ENCODE measurements at places on chromosomes 11 and 22.

DNA sequence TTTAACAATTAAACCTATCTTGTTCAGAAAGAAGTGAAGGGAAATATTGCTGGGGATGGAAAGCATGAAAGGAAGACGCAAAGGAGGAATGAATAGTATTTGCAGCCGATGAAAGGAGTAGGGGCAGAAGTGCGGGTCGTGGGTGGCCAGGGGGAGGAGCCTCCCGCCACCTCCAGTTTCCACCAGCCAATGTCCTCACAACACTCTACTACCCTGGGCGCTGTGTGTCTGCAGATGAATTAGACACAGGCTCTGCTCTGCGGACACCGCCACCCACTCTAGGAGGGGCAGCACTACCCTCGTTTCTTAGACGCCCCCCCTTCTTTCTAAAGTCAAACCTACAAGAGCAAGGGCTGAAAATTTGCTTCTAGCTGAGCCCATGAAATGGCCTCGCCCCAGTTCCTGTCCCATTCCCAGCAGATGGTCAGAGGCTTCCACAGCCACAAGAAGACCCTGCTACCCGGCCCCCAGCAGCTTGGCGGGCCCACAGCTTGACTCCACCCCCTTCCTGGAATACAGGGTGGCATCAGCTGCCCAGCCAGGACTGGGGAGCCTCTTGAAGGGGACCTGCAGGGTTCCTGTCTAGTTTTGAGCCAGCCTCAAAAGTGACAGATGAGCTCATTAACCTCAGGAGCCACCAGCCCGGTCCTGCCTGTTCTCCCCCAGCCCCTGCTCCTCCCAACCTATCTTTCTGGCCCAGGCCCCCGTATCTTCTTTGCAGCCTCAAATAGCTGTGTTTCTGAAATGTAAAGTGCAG lies 268.1 kb downstream of the BUD13 start:
- DNase-seq: no peak

DNA sequence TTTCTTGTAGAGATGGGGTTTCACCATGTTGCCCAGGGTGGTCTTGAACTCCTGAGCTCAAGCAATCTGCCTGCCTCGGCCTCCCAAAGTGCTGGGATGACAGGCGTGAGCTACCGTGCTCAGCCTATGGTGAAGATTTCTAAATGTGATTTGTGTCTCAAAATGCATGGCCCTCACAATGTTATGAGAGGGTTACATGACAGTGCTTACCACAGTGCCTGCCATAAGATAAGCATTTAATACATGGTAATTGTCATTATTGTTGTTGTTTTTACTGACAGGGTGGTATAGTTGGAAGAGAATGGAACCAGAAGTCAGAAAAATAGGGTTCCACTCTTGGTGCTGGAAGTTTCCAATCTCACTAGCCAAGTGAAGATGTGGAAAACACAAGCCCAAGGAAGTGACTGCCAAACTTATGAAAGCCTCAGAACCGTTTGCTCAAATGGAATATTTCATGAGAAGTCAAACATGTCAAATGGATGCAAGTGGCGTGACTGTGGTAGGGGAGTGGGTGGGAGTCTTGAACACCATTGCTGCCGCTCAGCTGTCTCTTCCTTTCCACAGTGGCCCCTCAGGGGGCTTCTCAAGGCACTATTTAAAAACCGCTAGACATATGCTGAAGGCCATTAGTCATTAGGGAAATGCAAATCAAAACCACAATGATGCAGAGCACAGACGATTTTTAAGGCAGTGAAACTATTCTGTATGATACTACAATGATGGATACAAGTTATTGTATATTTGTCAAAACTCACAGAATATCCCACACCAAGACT lies 29.1 kb upstream of the LMO2 start:
- no peak for DNase-seq

DNA sequence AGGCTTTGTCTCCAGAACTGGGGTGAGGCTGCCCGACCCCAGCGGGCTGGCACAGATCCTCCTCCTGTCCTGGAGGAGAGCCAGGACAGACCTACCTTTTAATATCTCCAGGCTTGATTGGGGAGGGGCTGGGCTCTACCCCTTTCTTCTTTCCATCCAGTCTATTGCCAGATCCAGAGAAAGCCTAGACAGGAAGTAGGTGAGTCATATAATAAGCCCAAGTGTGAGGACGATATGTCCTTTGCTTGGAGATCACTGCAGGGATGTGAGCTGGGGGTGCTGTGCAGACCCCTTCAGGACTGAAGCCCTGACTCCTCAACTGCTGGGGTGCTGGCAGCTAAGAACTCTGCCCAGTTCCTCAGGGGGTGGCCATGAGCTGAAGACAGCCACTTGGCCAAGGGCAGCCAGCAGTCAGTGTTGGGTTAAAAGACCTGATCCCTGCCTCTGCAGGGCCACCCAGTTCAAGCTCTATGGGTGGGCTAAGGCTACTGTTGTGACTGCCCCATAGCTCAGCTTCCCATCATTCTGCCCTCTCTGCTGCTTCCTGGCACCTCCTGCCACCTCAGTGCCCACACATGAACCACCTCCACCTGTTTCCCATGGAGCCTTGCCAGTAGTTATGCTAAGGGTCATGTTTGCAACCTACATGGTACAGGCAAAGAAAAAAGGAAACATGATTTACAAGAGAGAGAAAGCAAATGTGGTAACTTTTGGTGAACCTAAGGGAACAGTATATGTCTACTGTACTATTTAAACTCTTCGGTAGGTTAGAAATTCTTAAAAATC lies 8.3 kb upstream of the C22orf39 start:
- DNase-seq: no peak

DNA sequence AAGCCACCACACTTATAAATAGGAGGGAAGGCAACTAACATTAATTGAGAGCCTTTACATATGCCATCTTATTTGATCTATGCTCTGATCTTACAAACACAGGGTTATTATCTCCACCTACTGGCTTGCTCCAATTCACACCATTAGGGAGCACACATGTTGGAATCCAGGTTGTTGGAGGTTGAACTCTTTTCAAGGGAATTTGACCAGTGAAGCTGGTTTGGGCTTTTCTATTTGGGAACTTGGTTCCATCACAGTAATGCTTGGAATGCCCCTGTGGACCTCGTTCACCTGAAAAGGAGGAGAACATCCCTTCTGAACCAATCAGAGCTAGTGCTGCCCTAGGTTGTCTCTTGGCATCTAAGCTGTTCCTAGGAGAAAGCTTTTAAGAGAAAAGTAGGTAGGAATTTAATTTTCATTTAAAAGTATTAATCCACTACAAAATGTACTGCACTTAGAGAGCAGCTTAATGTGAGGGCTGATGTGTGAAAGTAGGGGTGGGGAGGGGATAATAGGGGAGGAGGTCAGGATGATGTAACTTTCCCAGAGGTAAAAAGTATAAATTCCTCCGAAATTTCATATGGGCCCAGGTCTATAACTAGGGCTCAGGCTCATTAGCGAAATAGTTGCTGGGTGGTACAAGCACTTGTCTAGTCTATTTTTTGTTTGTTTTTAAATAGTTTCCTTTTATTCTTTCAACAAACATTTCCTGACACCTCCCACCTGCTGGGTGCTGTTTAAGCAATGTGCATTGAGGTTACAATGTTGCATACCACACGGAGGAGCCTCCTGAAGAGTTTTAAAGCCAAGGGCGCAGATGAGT lies 7.6 kb upstream of the MICAL2 start:
- DNase-seq: no peak

- no peak for DNase-seq
These were observed 127.7 kb upstream of the MTNR1B start for GRCh38 chr11:92841719-92842118.

- no peak for DNase-seq
These were observed 1.9 kb downstream of the RCOR2 start for GRCh38 chr11:63914896-63915691.

- DNase-seq: no peak
These were observed 564.5 kb upstream of the CNTN5 start for GRCh38 chr11:98456308-98456680.
